Stimulated activated CD8-positive, alpha-beta memory T cell treated with anti-CD3 and anti-CD28 coated beads, Interleukin-4, amount 100 ng/mL, for 1 hour (primary cell): ENCODE measurements at places on chromosomes 3 and 15.

GRCh38 chr15:38490242-38490922 lies 36.5 kb downstream of the FAM98B start:
- no peak for DNase-seq

GRCh38 chr15:39747326-39747725 lies 35.3 kb downstream of the FSIP1 start:
- no peak for DNase-seq

DNA sequence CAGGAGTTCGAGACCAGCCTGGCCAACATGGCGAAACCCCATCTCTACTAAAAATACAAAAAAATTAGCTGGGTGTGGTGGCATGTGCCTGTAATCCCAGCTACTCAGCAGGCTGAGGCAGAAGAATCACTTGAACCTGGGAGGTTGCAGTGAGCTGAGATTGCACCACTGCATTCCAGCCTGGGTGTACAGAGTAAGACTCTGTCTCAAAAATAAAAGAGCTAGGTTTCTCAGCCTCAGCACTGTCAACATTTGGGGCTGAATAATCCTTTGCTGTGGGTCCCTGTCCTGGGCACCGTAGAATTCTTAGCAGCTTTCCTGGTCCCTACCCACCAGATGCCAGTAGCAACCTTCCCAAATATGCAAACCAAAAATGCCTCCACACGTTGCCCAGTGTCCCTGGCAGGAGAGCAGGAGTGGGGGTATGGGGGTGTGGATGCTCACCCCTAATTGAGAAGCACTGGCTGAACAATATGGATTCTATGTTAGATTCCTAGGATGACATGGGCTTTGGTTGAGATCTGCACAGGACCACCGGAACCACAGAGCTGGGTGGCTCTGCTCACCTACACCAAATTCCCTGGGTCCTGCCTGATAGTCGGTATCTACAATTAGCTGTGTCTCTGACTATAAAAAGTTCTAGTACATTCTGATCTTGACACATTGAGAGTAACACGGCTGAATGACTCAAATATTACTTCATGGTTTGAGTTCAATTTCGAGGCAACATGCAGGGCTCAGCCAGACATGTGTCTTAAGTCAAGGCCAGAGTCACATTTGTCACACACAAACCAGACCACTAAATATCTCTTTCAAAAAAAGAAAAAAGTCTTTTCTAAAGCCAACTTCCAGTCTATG lies 577.0 kb upstream of the MDFIC2 start:
- no peak for DNase-seq

DNA sequence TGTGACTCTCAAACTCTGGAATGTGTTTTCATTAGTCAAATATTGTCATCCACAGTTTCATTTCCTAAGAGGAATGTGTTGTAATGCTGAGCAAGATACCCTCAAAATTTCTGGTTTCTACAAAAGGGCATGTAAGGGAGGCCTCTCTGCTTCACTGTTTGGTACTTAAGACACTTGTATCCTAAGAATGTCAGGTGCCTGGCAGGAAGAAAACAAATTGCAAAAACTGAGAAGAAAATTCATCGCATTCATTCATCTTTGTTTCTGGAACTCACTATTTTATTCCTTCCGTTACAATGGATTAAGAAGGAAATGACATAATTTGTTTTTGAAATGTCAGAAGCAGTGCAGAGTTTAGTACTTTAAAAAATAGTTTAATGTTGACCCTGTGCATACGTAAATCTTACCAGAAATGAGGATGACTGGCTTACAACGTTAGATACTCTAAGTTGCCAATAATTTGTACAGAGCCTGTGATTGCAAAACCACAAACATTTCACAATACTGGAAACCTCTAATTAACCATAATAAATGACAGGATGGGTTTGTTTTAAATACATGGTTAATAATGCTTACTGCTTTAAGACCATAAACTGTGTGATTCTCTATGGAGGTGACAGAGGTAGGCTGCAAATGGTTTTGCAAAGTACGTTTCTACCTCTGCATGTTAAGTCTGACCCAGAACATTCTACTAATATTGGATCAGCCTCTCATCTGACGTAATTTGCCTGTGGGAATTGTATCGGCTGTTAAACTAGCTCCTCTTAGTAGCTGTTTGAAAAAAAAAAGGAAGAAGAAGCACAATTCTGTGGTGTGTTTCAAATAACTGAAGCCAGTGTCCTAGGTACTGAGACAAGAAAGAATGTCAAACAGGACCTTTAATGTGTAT lies 477.8 kb downstream of the RBMS3 start:
- no peak for DNase-seq

DNA sequence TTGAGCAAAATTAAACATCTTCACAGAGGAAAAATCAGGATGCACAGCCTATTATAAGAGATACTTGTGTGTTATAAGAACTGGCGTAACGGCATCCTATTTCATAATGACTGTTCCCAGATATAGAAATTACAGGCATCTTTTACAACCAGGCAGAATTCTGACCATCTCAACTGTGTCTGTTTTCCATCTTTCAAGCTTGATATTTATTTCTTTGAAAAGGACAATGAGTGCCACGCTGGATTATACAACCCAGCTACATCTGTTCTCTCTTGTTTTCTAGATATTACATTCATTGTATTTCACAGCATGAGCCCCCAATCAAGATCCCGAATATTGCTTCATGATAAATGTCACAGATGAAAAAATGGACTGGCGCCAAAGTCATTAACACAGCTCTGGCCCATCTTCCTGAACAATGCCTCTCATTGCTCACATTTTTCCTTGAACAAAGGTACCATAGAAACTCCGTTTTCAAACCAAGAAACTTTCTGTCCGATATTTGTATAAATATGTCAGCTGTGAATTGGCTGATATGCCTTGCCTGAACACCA lies 420.6 kb downstream of the TBL1XR1 start:
- no peak for DNase-seq

DNA sequence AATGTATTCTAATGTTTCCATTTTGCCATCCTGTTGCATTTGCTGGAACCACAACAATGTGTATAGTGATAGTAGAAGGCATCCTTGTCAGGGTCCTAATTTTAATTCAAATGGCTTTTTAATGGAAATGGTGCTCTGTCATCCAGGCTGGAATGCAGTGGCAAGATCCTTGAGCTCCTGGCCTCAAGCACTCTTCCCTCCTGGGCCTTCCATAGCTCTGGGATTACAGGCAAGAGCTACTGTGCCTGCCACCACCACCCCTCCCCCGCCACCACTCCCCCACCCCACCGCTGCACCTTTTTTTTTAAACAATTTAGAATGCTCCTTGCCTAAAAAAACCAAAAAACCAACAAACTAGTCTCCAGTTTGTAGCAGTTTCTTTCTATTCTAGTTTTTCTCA lies 15.2 kb upstream of the IQCF6 start:
- DNase-seq: no peak

DNA sequence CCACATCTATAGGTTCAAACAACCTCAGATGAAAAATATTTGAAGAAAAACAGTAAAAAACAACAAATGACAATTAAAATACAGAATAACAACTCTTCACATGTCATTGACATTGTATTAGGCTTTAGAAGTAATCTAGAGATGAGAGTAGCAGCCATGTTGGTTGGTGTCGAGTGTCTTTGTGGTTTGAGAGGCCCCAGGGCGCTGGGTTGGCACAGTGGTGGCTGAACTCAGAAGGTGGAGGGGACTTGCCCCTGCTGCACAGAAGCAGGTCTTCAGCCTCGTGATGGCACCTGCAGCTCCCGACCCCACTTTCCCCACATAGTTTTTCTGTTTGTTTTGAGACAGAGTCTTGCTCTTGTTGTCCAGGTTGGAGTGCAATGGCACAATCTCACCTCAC lies 187.2 kb downstream of the OSBPL10 start:
- no peak for DNase-seq

- DNase-seq: no peak
Measured at GRCh38 chr3:67109651-67110204, 111.6 kb downstream of the KBTBD8 start.

DNA sequence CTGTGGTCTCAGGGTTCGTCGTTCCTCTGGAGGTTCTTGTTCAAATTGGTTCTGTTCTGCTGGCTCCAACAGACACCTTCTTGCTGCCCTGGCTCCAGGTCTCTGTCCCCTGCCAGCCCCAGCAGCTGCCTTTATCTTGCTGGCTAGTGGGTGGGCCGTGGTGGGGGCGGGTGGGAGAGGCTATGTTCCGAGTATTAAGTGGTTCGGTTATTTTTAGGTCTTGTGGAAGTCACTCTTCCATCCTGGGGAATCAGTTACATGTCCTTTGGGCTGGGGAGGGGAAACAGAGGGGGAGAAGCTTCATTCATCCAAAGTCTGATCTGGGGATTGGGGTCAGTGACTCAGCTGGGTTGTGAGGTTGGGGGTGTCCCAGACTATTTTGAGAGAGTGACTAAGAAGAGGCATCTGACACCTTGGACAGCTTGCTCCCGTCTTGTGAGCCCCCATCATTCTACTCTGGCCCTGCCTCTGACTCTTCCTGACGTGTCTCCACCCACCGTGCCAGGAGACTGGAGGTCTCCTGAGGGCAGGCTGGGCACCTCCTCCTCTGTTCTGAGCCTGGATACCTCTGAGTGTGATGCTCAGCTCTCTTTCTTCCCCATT lies at the start of gene XIRP1:
Gene XIRP1, minus strand, starts transcription at position 106 of the 603 bp plus-strand sequence. CDS start 3,150 bp downstream, outside the sequence.
- no peak for DNase-seq

DNA sequence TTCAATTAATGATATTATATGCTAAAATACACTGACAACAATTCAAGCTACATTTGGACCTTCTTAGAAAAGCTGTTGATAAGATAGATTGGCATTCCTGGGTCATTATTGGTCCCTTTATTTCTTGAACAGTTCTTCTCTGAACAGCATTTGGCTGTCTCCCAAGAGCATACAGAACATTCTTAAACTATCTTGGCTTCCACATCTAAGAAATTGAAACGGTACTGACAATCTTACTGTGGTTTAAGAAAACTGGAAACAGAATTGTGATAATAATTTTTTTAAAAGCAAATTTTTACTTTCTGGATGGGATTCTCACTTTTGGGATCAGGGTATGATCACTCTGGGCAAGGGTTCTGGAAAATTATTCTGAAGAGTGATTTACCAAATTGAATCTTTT lies 161.7 kb upstream of the ZNF385D start:
- no peak for DNase-seq

DNA sequence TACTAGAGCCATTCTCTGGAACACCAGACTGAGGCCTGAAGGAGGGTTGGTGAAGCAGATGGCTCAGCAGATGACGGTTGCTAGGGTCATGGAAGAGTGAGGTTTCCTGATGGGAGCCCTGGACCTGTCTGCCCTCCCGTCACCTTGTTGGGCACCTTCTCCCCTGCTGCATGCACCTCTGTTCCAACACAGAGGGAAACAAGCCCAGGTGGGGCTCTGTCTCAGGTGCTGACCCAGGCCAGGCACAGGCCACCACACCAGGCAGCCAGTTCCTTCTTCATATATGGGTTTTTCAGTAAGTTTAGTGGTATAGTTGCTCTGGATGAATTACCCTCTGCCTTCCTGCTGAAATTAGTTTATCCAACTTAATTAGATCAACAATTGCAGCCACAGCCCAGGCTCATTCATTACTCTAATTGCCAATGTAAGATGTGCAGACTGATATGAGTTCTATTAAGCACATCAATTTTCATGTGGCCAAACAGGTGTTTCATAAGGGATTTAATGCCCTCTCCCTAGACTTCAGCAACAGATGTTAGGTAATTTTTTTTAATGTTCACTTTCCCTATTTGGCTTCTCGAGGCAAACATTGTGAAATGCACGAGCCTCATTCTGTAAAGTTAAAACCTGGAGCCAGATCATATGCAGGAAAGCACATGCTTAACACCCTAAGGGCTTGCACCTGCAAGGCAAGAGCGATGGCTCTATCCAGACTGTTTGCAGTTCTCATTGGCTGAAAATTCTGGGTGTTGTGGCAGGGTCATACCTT lies 174.8 kb downstream of the CHDH start:
- no peak for DNase-seq

- DNase-seq: no peak
Measured at GRCh38 chr3:146561879-146562278, 17.5 kb upstream of the PLSCR1 start.

DNA sequence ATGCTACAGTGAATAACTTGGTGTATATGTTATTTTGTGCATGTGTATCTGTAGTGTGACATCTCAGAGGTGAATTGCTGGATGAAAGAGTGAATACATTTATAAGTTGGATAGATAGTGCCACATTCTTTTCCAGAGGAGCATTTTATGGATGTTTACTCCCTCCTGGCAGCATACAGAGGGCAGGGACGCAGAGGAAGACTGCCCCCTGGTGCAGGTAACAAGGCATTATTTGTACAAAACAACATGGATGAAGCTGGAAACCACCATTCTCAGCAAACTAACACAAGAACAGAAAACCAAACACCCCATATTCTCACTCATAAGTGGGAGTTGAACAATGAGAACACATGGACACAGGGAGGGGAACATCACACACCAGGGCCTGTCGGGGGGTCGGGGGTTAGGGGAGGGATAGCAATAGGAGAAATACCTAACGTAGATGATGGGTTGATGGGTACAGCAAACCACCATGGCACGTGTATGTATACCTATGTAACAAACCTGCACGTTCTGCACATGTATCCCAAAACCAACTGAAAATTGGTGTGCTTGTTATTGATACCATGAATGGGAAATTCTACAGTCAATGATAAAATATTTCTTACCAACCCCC lies 57.9 kb upstream of the CTXND1 start:
- DNase-seq: no peak

GRCh38 chr15:67144609-67145311 lies 79.4 kb downstream of the SMAD3 start:
- DNase-seq: no peak

GRCh38 chr3:4799266-4800256 lies 179.7 kb upstream of the BHLHE40 start:
- DNase-seq: no peak

DNA sequence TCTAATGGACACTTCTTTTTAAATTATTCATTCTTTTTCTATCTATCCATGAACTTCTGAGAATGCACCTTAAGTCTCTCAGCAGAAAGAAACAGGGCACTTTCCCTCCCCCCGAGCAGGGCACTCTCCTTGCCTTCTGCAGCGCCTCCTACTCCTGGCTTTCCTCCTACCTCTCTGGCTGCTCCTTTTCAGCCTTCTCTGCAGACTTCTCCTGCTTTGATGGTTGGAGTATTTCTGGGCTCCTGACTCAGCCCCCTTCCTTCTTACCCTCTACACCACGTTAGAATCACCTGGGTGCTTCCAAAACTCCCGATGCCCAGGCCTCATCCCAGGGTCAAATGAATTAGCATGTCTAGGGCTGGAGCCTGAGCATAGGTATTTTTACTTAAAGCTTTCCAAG lies 3.4 kb downstream of the SCN5A start:
- DNase-seq: no peak

GRCh38 chr15:42387603-42388002 lies 28.3 kb downstream of the CAPN3 start:
- no peak for DNase-seq

GRCh38 chr3:123392871-123393620 lies 55.8 kb downstream of the ADCY5 start:
- no peak for DNase-seq

GRCh38 chr3:171842864-171843518 lies at the start of gene TMEM212:
Gene TMEM212, plus strand, starts transcription at chr3:171843349. Its CDS starts 35 bp downstream, at chr3:171843384.
- no peak for DNase-seq

GRCh38 chr3:162370141-162370540 lies 873.5 kb downstream of the OTOL1 start:
- DNase-seq: no peak
